ENCODE measurements at places on chromosomes 3 and 15.

GRCh38 chr15:62051166-62051565 is 9.1 kb downstream of the VPS13C start:
- DNase-seq, result no peak

GRCh38 chr3:6994081-6994668 is 133.3 kb downstream of the GRM7 start:
- no peak for DNase-seq

- DNase-seq, result no peak
Measured at GRCh38 chr15:23411841-23412240, 35.2 kb downstream of the GOLGA6L2 start.

DNA sequence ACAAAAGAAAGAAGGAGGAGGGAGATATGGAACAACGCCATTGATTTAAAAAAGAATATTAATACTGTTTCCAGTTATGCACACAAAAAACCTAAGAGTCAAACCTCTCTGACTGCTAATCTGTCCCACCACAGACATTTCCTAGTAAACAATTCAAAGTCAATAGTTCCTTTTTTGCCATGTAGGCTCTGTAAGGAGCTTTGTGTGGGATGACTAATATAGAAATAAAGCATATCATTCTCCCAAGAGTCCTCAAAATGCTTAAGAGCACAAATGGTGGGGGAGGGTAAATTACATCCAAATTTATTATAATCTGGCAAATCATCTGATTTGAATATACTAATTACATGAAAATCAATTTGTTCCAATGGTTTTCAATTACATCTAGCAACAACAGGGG is 155.9 kb upstream of the CNTN4 start:
- DNase-seq, result no peak

DNA sequence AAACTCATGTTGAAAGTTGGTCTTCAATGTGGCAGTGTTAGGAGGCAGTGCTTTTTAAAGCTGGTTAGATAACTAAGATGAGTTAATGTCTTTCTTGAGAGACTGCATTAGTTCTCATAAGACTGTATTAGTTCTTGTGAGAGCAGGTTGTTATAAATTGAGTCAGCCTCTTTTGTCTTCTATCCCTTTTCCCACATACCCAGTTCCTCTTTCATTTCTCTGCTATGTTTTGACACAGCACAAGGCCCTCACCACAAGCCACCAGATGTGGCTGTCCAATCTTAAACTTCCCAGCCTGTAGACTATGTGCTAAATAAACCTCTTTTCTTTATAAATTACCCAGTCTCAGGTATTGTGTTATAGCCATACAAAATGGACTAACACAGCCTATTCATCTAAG is 94.6 kb upstream of the SNTN start:
- DNase-seq, result no peak

GRCh38 chr3:24944805-24945520 is 450.3 kb upstream of the THRB start:
- no peak for DNase-seq

DNA sequence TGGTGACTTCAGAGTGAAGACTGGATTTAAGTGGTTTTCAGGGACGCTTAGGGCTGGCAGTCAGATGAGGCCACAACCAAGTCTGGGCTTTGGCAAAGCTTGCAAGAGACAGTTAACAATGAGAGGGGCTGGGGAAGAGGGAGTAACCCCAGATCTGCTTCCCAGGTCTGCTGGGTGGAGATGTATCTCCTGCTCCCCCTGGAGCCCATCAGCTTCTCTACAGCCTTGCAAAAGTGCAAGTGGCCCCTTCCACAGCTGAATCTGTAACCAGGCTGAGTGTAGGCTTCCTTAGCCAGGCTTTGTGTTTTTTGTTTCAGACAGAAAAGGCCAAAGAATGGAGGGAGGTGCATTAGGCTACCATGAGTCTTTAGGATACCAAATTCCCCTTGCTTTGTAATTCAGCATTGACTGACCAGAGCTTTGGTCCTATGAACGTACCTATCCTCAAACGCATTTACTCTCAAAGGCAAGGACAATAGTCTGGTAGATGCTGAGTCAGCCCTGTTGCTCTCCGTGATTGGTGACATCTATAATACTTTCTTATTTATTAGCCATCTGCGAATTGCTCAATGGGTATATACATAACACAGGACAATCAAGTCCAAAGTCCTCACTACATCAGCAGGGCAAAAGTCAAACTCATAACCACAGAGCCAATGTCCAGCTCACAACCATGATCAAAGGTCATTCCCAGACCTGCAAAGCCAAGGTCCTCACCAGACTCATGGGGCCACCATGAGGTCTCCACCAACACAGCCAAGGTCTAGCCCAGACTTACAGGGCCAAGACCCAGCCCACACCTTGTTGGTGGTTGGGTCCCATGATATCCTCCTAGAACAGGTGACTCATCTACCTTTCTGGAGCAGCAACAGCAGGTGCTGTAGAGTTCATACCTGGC is 17.1 kb downstream of the CCDC13 start:
- peak; percentile 69 for DNase-seq

DNA sequence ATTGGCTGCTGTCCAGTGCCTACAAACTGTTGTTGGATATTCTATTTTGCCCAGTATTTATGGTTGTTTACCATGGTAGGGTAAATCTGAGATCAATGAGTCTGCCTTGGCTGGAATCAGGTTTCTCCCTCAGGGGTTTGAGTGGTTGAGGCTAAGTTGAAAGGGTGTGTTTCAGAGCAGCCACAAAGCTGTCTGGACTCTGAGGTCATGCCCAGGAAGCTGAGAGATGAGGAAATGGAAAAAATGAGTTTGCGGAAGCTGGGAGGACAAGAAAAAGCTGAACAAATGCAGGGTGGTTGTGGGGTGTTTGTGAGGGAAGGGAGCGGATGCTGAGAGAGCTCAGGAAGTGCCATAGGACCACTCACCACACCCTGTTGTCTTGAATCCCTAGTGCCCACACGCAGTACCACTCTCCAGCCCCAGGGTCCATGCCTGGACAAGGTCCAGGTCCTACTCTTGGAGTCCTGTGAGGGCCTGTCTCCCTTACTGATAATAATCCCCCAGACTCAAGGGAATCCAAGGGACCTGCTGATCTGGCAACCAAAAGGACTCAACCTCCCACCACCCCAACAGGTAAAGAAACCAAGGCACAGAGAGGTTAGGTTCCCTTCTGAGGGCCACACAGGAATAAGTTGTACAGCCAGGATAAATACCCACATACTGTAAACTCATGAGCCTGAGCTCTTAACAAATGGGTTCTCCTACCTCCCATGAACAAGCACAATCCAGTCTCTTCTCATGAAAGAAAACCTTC is 81.6 kb downstream of the PPCDC start:
- peak; percentile 59 for DNase-seq

- DNase-seq, result no peak
Measured at GRCh38 chr3:98246142-98246541, 17.9 kb upstream of the OR5H6 start.

DNA sequence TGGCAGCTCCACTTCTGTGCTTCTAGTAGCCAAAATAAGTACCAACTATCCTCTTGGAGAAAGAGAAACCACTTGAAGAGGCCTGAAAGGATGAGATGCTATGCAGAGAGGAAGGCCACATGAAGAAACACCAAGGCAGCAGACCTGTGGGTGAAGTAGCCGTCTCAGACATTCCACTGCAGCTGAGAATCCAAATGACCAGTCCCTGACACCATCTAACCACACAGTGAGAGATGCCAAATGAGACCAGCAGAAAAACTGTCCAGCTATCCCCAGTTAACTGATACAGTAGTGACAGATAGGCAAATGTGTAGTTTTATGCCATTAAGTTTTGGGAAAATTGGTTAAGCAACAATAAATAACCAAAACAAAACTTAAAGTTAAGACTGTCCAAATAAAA is 47.9 kb upstream of the ZSCAN2 start:
- no peak for DNase-seq

- no peak for DNase-seq
Measured at GRCh38 chr3:187954516-187954872, 199.5 kb upstream of the LPP start.

- no peak for DNase-seq
Measured at GRCh38 chr3:42183991-42184632, 81.9 kb downstream of the CCK start.

- no peak for DNase-seq
Measured at GRCh38 chr3:126340943-126341754, 16.1 kb downstream of the KLF15 start.

All from LoVo (cell line).